ENCODE measurements at places on chromosomes 7 and 10.

GRCh38 chr10:104819731-104820130, 178.6 kb downstream of the SORCS3 start:
- no peak for DNase-seq

DNA sequence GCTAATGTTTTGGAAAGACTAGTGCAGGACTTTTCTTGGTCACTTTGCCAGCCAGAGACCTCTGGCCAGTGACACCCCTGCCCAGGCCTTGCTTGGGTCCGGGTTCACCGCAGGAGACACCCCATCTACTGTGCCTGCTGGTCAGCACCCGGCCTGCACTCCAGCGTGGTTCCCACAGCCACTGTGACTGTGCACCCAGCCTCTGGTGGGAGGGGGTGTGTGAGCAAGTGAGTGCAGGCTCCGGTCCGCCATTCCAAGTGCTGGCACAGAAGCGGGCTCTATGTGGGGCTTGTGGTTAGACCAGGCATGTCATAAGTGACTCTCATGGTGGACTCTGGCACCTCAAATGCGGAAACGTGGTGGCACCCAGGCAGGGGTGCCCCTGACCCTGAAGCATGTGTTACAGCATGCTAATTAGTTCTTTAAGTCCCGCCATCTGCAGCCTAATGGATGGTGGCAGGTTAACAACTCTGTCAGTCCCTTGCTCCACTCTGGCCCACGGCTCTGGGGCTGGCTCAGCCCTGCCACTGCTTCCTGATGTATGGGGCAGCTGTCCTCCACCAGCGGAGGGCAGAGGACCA, 311.9 kb upstream of the HGF start:
- no peak for DNase-seq

DNA sequence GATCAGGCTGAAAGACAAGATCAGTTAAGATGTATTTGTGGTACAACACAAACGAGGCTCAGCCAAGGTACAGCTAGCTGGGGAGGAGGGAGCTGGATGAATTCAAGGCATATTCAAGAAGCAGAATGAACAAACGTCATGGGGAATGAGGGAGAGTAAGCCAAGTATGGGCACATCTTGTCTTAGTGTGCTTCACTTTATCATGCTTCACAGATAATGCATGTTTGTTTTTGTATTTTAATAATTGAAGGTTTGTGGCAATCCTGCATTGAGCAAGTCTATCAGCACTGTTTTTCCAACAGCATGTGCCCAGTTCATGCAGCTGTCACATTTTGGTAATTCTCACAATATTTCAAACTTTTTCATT, 135.4 kb downstream of the HIBADH start:
- DNase-seq: no peak

DNA sequence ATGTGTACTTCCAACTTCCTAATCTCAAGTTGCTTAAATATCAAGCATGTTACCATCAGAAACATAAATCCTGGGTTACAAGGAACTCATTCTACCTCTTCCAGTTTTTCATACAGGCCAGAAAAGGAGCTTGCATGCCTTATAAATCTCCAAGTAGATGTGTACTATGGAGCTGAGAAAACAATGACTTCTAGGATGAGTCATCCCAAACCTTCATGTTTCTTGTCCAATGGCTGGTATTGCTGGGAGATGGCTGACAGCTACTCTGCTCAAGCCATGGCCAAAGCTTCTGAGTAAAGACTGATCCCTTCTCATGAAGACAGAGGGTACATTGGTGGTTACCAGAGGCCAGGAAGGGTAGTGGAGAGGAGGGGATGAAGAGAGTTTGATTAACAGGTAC, 8.6 kb downstream of the RAPGEF5 start:
- DNase-seq: no peak

DNA sequence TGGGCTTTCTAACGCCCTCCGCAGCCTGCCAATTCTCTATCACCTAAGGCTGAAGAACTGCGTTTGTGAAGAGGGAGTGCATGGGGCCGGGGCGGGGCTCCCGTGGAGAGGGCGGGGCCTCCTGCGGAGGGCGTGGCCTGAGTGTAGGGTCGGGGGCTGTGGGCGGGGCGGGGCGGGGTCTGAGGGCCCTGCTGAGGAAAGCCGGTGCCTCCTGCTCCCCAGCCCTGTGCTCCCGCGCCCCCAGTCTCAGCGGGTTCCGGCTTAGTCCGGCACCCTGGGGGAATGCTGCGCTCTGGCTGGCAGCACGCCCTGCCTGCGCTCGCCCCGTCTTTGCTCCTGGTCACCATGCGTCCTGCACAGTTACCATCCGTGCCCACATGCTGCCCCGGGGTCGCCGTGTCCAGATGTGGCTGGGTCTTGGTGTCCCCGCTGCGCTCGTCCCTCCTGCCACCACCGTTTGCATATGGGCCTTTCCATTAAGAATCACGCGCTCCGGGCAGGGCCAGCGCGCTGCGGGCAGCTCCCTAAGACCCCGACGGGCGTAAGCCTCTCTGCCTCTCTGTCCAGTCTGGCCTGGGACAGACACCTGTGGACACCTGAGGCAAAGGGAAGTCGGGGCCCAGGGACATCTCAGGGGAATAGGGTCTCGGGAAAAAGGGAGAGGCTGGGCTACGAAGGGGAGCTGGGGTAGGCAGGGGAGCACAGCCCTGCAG, 144.0 kb upstream of the RET start:
- peak; percentile 64 for DNase-seq
